Stimulated activated CD8-positive, alpha-beta memory T cell treated with anti-CD3 and anti-CD28 coated beads, Interleukin-12 subunit alpha, Interleukin-12 subunit beta, amount 100 ng/mL, for 1 hour (primary cell): ENCODE measurements at places on chromosomes 16 and 17.

GRCh38 chr17:80781807-80782277 is 209.8 kb upstream of the CHMP6 start:
- no peak for DNase-seq

DNA sequence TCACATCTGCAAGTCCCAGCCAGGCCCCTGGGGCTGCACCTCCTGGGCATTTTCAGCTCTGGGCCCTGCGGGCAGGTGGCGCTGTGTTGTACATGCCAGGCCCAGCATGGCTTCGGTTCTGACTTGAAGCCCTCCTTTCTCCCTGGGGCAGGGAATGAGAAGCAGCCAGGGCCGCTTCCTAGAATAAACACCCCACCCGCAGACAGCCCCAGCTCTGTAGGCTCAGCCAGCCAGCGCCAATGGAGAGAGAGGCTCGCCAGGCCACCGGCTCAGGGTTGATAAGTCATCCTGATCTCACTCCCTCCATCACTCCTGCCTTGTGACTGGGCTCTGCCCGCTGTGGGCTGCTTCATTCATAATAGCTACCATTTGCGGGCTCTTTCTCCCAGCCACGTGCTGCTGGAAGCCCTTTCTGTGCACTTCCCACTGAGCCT is 6.0 kb upstream of the GLIS2 start:
- peak; percentile 29 for DNase-seq

- no peak for DNase-seq
Measured at GRCh38 chr17:27327397-27327796, 33.5 kb downstream of the WSB1 start.

GRCh38 chr17:58580671-58581070 is 66.2 kb upstream of the MTMR4 start:
- DNase-seq: no peak

GRCh38 chr16:70432356-70432722 is 6.6 kb downstream of the ST3GAL2 start:
- no peak for DNase-seq

- no peak for DNase-seq
Measured at GRCh38 chr16:17557949-17558348, 87.2 kb upstream of the XYLT1 start.

DNA sequence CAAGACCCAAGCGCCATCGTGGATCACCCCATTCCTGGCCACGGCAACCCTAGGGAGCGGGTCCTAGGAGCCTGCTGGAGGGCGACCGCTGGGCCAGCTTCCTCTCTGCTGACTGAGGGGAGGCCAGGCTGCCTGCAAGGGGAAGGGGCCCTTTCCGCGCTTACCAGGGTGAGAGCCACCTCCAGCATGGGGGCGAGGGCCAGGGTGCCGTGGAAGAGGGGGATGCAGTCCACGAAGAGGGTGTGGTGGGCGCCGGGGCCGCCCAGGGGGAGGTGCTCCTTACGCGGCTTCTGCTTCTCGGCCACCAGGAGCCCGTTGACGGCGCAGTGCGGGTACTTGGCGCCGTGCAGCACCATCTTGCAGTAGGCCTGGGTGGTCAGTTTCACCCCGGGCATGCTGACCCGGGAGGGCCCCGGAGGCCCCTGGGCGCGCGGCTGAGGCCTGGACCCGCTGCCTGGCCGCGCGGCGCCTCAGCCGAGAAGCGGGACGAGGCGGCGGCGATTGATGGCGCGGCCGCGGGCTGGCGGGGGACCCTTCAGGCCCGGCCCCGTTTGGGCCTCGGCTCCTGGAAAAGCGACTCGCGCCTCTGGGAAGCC is 345 bp downstream of the EMC8 start:
- no peak for DNase-seq

DNA sequence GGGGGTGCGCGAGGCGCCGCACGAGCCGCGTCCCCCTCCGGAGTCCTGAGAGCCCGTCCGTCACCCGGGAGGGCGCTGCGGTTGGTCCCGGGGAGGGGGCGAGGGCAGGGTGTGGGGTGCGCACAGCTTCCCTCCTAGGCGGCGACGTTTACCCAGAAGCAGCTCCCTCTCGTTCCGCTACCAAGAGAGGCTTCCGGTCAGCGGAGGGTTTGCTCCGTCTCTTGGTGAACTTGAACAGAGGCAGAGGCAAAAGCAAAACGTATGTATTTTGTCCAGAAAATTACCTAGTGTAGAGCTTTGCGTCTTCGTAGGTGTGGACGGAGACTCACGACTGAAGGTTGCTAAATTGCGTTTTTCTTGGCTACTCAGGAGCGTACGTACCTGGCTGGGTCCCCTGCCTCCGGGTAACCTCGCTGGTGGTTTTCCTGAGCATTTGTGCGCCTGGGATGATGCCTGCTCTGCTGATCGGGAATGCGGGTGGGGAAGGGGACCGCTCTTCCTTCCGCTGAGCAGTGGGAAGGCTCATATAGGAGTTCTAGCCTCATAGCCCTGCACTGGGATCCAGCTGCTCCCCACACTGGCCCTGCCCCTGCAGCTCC is 833 bp downstream of the WSCD1 start:
- no peak for DNase-seq

DNA sequence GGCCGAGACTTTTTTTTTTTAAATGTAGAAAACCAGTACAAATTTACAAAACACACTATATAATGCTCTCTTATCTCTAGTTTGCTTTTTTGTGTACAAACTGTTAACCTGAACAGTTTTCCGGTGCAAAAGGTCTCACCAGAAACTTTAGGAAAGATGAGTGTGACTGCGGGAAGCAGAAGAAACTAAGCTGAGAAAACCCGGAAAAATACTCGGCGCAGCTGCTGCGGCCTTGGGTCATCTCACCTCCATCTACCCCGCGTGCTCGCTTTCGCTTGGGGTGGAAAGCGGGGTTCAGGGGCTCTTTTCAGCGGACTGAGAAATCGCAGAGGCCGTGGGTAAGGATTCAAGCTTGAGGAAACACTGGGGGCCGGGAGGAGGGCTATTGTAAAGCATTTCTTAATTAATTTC is 1.8 kb downstream of the SALL1 start:
- DNase-seq: no peak

GRCh38 chr17:80294653-80295052 is 34.0 kb downstream of the RNF213 start:
- no peak for DNase-seq

GRCh38 chr17:29613856-29614255 is 8.9 kb downstream of the CORO6 start:
- no peak for DNase-seq

- no peak for DNase-seq
Measured at GRCh38 chr17:77958716-77959125, 218 bp downstream of the TNRC6C start.

DNA sequence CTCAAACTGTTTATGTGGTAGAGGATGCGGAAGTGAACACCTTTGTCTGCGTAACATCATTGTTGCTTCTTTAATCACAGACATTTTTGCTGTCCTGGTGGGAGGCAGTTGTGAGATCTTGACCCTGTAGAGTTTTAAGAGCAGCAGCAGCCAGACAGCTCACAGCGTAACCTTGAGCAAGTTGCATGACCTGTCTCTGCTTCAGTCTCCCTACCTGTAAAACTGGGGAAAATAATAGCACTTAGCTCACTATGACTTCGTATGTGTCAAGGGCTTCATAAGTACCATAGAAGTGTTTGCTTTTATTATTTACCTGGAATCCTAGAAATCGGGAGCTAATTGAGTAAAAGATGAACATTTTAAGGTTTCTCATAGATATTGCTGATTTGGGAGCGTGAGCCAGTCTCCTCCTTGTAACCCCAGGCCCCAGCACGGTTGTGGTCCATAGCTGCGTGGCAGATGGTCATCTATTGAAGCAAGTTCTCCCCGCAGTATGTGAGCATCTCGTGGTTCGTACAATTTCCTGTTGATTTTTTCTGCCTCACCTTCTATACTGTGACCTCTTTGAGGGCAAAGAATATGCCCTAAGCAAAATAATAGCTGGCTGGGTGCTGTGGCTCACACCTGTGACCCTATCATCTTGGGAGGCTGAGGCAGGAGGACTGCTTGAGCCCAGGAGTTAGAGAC is 34.4 kb downstream of the GPRC5B start:
- no peak for DNase-seq

GRCh38 chr16:56961386-56961785 is 364 bp upstream of the CETP start:
- DNase-seq: no peak

- no peak for DNase-seq
Measured at GRCh38 chr17:28365487-28365886, 488 bp upstream of the SEBOX start.

DNA sequence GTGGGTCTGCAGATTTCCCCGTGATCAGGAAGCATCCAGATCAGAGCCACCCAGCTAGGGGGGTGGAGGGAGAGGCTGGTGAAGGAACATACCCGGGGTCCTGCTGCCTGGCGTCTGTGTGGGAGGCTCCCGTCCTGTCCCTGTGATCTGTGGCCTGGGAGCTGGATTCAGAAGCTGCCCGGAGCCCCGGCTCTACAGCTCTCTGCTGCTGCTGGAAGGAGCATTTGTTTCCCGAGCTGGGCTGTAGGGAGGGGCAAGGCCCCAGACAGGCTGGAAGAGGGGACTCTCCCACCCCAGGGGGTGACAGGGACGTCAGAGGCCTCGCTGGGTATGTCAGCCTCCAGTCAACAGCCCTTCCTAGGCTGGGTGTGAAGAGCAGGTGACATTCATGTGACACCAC is 10.2 kb downstream of the SOX8 start:
- no peak for DNase-seq

GRCh38 chr16:17062676-17063075 is 408.1 kb downstream of the XYLT1 start:
- no peak for DNase-seq

GRCh38 chr17:62823111-62823893 is 15.2 kb upstream of the MARCHF10 start:
- no peak for DNase-seq

GRCh38 chr17:16569358-16569712 is 331 bp upstream of the ZNF287 start:
- DNase-seq: no peak
